Left ventricle myocardium inferior (tissue), 1 donor: ENCODE measurements at places on chromosomes 12 and 14. TPM values are rescaled to one million over a fixed set of nuclear protein-coding genes. Genes with fewer than 3 reads are reported as not detected.

The CLEC1A gene
- 2.4 TPM for total RNA-seq

- peaks cover 22% of the 10 kb centered on the region for H3K4me1 ChIP-seq
- H3K27me3 ChIP-seq, result no peaks in the 10 kb centered on the region
- H3K4me3 ChIP-seq, result no peak overlapping the region
- H3K36me3 ChIP-seq, result peaks cover 5% of the 10 kb centered on the region
- no peak for DNase-seq
These were observed 36.6 kb upstream of the LTBP2 start for GRCh38 chr14:74648601-74649000.

DNA sequence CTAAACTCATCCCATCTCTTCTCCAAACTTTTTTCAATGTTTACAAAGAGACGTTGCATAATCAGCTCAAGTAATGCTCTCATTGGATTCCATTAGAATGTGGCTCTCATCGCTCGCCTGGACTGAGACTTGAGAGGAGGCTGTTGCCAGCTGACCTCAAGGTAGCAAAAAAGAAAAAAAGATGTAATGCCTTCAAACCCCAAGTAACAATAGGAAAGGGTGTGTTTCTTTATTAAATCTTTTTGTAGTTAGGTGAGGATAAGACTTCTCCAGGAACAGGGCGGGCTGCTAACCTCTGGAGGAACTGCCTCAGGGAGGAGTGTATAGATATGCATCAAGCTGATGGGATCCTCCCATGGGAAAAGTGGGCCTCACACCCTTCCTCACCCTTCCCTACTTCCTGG lies 956 bp upstream of the PTHLH start:
- peaks cover 37% of the 10 kb centered on the region for H3K4me1 ChIP-seq
- peaks cover 99% of the 10 kb centered on the region for H3K27me3 ChIP-seq
- no peak overlapping the region for H3K4me3 ChIP-seq
- no peak overlapping the region for H3K27ac ChIP-seq

DNA sequence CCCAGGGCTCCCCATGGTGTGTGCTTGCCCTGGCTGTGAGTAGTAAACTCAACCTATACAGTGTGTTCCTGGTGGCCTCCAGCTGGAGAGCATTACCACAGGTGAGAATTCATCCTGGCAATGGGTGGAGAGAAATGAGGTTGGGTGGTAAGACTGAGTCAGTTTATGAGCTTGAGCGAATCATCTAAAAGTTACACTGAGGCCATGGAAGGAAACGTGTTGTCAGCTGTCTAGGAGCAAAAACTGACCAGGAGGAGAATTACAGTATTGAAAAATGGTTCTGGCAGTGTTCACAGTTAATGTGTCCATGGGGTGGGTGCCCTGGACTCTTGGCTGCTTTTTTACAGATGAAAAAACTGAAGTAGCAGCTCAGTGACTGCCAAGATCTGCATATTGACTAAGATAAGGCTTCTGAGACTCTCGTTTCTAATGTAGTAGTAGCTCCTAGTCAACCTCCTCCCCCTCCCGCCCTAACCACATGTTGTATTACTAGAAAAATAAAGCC lies 202.0 kb upstream of the AMIGO2 start:
- H3K27ac ChIP-seq, result peak overlapping the region; percentile 33
- H3K36me3 ChIP-seq, result no peaks in the 10 kb centered on the region
- no peak overlapping the region for H3K4me3 ChIP-seq
- no peak for DNase-seq
- H3K4me1 ChIP-seq, result peaks cover 15% of the 10 kb centered on the region
- H3K27me3 ChIP-seq, result no peaks in the 10 kb centered on the region

DNA sequence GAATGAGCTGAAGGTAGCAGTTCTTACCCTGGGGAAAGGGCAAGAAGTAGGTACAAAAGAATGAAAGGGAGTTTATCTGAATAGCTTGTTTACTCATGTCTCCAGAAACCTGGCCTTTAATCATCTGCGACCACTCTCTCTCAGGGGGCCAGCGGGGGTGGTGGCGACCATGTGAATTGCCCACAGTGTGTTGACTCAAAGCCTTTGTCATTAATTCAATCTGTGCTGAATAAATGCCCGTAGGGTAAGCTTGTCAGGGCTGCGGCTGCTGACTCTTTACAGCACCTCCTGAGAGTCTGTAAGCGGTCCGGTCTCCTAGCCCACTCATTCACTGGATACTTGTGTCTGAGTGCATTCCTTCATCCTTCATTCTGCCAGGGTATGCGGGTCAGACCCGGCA lies 874.4 kb downstream of the SLC6A15 start:
- no peaks in the 10 kb centered on the region for H3K4me1 ChIP-seq
- no peak overlapping the region for H3K27ac ChIP-seq
- H3K27me3 ChIP-seq, result no peaks in the 10 kb centered on the region
- H3K36me3 ChIP-seq, result no peaks in the 10 kb centered on the region
- DNase-seq, result no peak

DNA sequence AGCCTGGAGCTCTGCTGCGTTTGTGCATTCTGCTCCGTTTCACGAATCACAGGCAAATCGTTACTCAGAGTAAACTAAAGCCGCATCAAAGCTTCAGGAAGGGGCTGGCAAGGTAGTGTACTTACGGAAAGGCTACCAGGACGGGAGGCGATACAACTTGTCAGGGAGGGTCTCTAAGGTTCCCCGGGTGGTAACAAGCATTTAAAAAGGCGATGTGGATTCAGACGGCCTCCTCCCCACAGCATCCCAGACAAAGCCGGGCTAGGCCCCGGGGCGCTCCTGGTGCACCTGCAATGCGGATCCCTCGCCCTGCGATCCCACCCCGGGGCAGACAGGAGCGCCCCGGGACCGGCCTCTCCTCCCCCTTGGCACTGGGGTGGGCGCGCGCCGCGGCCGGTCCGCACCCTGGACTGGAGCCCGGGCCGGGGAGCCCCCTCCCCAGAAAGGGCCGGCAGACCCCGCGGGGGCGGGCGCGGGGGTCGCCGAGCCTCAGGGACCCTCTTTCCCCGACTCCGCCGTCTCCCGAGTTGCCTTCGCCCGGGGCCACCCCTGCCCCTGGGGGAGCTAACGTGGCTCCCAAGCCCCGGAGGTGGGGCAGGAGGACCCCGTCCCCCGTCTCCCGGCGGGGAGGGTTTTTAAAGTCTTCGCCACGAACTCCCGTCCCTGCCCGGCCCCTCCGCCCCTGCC lies 718 bp downstream of the CCDC92 start:
- peak overlapping the region; percentile 94 for H3K4me3 ChIP-seq
- H3K36me3 ChIP-seq, result peaks cover 4% of the 10 kb centered on the region
- peak; percentile 21 for DNase-seq
- no peaks in the 10 kb centered on the region for H3K27me3 ChIP-seq
- peak overlapping the region; percentile 96 for H3K27ac ChIP-seq
- H3K4me1 ChIP-seq, result peaks cover 66% of the 10 kb centered on the region

DNA sequence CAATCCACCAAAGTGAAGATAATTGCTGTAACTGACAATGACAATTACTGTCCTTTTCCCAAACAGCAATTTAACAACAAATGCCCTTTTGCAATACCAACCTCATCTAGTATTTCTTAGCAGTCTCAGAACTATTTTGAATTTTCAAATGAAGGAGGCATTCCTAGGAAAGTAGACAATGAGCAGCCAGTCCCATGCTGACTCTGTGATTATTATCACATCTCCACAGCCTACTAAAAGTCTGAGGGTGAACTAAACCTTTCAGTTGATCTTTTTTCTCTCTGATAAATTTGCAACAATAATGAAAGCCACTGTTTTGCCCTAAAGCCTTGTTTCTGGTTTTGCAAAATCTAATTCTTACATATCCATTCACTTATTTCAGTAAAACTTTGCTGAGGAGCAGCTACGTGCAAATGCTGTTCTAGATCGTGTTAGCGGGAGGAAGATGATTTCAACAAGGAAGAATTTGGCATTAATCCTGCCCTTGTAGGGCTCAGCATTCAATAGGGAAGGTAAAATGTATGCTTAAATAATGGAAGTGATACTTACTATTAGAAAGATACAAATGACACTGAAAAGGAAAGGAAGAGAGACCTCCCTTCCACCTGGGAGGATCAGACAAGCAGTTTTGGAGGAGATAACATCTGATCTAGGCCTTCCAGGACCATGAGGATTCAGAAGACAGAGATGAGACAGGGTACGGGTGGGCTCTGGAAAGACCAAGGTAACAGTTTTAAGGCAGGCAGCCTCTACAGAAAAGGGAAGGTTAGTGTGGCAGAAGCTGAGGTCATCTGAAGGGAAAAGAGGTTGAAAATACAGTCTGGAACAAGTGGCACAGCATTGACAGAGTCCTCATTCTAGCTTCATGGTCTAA lies 47.4 kb downstream of the SLC38A1 start:
- H3K27ac ChIP-seq, result peak overlapping the region; percentile 57
- DNase-seq, result no peak
- H3K4me3 ChIP-seq, result no peak overlapping the region
- H3K27me3 ChIP-seq, result no peaks in the 10 kb centered on the region
- peaks cover 70% of the 10 kb centered on the region for H3K4me1 ChIP-seq
- no peaks in the 10 kb centered on the region for H3K36me3 ChIP-seq
